ENCODE measurements at places on chromosomes 12 and 14.

DNA sequence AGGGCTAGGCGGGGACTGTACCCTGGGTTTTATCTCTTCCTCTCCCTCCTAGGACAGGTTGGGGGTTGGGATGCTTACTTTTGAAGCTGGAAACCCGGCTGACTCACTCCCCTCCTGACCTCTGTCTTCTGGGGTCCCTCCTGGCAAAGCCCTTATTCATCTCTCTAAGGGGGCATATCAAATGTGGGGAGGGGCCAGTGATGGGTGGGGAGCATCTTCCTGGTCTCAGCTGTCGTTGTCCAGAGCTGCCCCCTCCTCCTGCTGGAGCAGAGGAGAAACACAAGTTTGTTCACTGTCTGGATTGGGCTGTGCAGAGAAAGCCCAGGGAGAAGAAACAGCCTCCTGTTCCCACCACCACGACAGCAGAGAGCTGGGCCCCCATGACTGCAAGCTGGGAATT lies 85.8 kb downstream of the TNFAIP2 start:
- no peak for DNase-seq

GRCh38 chr14:64549791-64550620 lies at the start of gene PPP1R36:
TSS of gene PPP1R36 (plus strand) at chr14:64549961. CDS start at chr14:64549998, 37 bp downstream.
- DNase-seq: peak; percentile 40

GRCh38 chr12:95593266-95593871 lies 42.1 kb upstream of the USP44 start:
- DNase-seq: no peak

DNA sequence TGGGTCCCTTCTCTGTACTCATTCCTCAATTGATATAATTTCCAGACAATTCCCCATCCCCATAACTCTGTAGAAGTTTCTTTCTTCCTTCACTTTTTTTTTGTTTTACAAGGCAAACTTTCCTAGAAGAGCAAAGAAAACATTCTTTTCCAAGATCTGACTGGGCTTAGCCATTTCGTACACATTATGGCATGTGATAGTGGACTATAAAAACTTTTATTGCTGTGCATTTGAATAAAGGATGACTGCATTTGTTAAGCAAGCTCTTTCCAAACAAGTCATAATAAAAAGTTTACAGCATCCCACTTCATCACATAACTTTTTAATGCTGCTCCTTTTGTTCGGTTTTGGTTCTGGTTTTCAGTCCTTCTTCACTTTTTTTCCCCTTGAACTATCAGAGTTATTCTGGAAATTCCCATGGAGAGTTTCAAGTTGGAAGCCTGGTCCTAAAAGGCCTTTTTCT lies 231.0 kb upstream of the HMGA2 start:
- no peak for DNase-seq

DNA sequence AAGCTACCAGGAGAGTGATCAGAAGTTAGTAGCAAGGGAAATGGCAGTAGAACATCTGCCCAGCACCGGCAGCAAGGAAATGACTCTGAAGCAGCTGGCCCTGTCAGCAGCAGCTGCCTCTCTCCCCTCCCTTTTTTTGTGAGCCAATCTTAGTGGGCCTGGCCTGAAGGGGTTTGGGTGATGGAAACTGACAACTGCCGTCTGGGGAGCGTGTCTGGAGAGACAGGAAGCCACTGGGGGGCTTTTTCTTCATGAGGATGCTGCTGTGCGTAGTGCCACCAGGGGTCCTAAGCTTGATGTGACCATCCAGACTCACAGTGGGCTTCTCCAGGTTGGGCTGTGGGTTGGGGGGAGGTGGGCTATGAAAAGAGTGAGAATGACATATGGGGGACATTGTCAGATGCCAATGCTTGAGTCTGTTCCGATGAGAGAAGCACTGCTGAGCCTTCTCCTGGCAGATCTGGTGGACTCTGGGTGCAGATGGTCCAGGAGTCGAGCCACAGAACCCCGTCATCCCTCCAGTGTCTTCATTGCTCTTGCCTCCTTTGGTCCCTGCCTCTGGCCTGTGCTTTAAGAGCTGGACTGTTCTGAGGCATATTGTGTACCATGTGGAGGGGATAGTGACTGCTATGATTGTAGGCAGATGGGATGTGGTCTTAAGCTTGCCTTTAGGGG lies 87.6 kb upstream of the HIF1A start:
- no peak for DNase-seq

GRCh38 chr12:88424791-88425730 lies 155.2 kb downstream of the KITLG start:
- no peak for DNase-seq

DNA sequence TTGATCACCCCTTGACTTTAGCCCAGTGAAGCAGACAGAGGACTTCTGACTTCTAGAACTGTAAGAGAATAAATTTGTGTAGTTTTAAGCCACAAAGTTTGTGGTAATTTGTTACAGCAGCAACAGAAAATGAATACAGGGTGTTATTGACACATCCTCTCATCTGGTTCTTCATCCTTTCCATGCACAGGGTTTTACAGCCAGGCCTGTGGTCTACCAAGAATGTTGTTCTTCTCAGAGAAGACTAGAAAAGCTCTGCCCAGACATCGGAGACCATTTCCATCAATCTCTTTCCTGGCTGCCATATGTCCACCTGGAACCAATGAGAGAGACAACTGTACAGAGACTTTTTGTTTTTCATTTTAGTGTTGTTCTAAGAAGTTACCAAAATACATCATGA lies 308.2 kb upstream of the AMIGO2 start:
- no peak for DNase-seq

- no peak for DNase-seq
Measured at GRCh38 chr12:105538880-105539279, 208.4 kb downstream of the C12orf75 start.

DNA sequence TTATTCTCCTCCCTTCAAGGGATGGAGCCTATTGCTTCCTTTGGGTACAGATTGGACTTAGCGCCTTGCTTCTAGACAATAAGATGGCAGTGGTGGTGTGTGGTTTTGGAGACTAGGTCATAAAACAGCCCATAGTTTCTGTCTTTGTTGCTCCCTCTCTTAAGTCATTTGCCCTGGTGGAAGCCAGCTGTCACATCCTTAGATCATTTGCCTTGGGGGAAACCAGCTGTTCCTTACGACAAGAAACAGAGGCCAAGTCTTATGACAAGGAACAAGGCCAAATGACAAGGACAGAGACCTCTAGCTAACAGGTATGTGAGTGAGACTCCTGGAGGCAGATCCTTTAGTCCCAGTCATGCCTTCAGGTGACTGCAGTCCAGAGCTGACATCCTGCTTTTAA lies 9.2 kb upstream of the PALS1 start:
- no peak for DNase-seq

- DNase-seq: no peak
Measured at GRCh38 chr14:72617391-72618031, 276.4 kb downstream of the DPF3 start.

- DNase-seq: no peak
Measured at GRCh38 chr12:6948873-6949594, 2.1 kb upstream of the PTPN6 start.

DNA sequence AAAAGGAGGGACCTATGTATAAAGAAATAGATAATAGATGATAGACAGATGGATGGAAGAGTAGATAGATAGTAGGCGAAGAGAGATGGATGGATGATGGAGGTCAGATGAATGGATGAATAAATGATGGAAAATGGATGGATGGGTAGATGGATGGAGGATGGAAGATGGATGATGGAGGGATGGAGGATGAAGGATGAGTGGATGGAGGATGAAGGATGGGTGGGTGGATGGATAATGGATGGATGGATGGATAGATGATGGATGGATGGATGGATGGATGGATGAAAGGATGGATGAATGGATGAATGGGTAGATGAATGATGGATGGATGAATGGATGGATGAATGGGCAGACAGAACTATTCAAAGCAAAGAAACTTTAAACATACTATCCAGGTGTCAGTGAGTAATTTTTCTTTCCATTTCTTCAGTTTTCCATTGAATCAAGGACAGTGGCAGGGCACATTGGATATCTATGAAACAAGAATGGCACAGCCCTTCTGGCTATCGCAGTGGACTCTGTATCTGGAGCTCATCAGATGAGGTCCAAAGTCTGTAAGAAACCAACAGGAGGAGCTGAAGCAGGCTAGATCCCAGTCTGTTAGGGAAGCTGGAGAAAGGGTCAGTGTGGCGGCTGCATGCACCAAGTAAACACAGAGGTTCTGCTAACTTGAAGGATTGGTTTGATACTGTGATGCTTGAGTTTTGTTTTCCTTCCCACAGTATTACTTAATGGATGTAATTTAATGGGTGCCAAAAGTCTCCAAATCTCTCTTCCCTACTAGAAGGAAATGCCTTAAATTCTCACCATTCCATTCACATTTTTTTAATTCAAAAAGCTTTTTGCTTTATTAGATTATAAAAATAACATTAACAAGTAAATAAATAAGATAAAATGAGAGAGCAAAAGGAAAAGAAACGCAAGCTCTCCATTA lies 18.1 kb upstream of the MED13L start:
- no peak for DNase-seq

- no peak for DNase-seq
Measured at GRCh38 chr12:29733060-29733459, 50.7 kb downstream of the TMTC1 start.

DNA sequence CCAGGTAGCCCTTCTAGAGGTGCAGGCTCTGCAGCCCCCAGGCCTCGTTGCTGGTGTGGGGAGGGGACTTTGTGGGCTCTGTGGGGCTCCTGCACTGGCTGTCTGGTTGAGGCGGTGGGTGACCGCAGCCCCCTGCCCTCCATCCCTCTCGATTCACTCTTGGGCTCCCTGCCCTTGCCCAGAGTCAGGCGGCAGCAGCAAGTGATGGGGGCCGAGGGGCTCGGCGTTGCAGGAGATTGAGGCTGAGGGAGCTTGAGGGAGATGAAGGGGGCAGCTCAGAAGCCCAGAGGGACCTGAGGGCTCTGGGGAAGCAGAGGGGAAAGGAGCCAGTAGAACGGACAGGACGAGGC lies 9.5 kb upstream of the LRTM2 start:
- no peak for DNase-seq

DNA sequence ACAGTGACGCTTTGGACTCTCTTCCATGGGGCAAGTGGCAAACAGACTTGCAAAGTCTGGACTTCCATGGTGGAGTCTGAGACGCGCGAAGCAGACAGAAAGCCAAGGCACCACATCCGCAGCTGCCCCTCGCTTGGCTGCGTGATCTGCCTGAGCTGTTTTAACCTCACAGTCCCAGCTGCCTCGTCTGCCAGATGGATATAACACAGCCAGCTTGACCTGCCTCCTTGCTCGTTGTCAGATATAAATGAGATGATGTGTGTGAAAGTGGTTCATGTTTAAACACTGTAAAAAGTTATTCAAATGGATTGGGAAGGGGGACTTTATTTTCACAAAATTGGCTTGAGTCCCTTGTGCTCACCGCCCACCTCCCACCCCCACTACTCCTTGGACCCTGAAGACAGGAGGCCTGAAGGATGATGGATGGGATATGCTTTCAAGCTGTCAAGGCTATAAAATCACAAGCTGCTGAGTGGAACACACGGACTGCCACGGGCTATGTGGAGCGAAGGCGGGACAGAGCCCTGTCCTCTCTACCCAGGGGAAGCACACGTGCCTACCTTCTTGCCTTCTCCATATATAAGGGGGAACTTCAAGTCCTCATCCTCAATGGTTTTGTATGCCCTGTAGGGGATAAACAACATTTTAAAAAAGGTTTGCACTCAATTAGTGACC lies 226.9 kb downstream of the MON2 start:
- DNase-seq: no peak

GRCh38 chr14:50675597-50675996 lies 7.5 kb upstream of the SAV1 start:
- no peak for DNase-seq

DNA sequence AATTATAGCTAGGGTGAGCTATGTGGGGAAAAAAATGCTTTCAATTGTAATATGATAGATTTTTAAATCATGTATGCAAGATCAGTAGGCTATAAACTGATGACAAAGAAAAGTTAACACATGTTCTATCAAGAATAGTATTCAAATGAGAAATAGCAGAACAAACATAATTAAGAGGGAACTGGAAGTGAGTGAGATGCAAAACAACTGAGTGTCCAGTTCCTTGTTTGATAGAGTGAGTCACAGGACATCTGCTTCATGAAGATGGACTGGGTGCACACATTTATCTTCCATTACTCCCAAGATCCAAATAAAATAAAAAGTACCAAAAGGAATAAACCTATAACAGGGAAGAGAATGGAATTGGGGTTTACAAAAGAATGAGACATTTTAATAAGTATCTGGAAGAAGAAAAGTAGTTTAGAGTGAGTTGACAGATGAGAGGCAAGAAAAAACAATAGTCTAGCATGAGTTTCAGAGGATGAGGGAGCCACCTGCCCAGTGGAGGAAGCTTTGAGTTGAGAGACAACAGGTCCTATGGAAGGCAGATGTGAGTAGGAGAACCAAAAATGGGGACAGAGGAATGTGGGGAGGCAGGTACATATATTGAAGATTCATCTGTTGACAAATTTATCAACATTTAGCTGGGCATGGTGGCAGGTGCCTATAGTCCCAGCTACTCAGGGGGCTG lies 178.1 kb upstream of the ARHGAP5 start:
- DNase-seq: no peak

GRCh38 chr14:92551044-92551841 lies 37.7 kb downstream of the RIN3 start:
- no peak for DNase-seq

GRCh38 chr12:10140001-10140400 lies 10.0 kb upstream of the CLEC7A start:
- no peak for DNase-seq

GRCh38 chr14:46840944-46841720 lies 189.6 kb upstream of the RPL10L start:
- DNase-seq: no peak

- no peak for DNase-seq
Measured at GRCh38 chr12:84607170-84607819, 305.3 kb downstream of the SLC6A15 start.

- no peak for DNase-seq
Measured at GRCh38 chr14:75435473-75435872, 7.7 kb downstream of the JDP2 start.

DNA sequence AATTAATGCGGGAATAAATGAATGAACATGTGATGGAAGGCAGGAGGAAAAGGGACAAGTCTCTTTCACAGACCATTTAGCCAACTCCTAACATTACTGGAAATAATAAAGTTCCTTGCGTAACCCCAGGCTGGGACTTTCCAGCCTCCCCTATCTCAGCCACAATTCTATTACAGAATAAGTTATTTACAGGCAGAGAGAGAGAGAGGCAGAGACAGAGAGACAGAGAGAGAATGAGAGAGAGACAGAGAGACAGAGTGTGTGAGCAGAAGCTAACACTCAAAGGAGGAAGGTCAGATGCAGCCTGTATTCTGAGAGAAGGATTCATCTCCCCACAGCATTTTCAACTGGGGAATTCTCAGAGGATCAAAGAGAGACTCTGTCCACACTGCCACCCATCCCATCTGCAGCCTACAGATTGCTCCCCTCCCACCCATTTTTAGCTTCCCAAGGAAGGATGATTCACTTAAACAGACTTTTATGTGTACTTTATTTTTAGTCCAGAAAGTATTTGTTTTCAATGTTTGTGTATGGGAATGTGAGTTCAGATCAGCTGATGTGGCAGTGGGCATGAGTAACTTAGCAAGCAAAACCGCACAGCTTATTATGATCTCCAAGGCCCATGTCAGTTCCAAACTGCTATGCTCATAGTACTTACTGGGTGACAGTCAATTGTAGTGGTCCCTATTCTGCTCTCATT lies 165.7 kb downstream of the CAND1 start:
- DNase-seq: no peak
